K562 (cell line): ENCODE measurements at places on chromosomes 13 and 19.

GRCh38 chr19:18049385-18049784 lies 37.3 kb downstream of the IL12RB1 start:
- DNase-seq, result no peak

GRCh38 chr19:33520048-33520643 lies 1.4 kb downstream of the PEPD start:
- DNase-seq, result no peak

DNA sequence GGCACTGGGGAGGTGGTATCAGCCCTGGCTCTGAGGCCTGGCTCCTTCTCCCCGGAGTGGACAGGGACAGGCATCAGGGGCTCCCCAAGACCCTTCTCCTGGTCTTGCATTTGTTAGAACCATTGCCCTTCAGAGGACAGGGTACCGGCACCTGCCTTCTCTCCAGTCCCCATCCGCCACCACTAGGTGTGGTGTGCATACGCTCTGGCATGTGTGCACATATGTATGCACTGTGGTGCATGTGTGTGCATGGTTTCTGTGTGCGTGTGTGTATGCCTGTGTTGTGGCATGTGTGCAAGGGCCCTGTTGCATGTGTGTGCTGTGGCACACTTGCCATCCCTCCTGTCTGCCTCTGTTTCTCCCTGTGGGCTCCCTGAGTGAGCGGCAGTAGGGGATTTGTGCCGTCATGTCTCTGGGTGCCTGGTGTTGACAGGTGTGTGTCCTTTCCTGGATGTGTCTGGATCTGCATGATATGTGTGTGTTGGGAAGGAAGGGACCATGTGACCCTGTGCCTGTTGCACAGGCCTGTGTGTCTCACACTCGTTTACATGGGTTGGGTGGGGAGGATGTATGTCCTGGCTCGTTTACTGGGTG lies 9.3 kb downstream of the KCTD15 start:
- DNase-seq, result no peak

- DNase-seq, result no peak
Observed at GRCh38 chr19:44734357-44734756, 14.2 kb upstream of the BCL3 start.

DNA sequence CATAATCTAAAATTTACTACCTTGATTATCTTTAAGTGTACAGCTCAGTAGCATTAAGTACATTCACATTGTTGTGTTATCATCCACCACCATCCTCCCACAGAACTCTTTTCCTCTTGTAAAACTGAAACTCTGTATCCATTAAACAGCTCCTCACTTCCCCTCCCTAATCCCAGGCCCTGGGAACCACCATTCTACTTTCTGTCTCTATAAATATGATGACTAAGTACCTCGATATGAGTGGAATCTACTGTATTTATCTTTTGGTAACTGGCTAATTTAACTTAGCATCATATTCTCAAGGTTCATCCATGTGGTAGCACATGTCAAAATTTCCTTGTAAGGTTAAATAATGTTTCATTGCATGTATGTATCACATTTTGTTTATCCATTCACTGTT lies 49.0 kb upstream of the POMP start:
- no peak for DNase-seq

DNA sequence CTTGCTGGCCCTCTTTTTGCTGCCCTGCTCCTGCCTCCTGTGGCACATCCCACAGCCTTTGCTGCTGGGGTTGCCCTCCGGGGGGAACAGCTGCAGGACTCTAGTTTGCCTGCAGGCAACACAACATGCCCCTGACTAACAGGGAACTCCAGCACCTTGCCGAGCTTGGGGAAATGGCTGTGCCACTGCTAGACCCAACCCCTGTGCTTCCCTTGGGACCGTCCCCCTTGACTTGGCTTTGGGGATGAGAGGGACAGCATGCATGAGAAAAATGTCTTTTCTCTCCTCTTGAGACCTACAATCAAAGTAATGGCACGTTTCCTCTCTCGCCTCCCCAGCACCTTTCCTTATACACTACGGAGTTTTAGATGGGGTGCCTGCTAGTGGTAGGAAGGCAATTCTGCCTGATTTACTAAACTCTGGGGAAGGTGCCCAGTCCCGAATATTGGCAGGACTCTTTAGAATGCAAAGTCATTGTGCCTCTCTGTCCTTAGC lies 12.4 kb upstream of the VWA8 start:
- no peak for DNase-seq

DNA sequence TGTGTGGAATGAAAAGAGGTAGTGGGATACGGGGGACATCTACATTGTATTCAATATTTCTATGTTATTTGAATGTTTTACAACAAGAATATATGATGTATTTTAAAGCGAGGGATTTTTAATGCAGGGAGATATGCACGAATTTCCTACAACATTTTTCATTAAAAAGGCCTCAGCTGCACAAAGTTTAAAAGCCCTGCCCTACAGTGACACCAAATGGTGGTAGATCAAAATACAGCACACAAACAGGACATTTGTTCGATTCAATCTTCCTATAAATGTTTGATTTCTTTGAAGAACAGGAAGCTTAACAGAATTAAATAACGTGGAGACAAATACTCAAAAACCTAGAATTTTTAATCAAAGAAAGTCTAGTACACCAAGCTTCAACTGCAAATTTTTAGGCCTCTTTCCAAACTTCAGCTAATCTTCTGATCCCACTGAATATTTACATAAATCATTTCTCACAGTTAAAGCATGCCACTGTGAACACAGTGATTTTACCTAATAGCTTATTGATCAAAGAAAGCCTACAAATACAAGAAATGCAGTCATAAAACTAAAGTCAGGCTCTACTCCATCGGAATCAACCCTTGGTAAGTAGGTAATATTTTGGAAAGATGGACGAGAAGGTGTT lies 257.2 kb downstream of the DIAPH3 start:
- DNase-seq, result no peak

DNA sequence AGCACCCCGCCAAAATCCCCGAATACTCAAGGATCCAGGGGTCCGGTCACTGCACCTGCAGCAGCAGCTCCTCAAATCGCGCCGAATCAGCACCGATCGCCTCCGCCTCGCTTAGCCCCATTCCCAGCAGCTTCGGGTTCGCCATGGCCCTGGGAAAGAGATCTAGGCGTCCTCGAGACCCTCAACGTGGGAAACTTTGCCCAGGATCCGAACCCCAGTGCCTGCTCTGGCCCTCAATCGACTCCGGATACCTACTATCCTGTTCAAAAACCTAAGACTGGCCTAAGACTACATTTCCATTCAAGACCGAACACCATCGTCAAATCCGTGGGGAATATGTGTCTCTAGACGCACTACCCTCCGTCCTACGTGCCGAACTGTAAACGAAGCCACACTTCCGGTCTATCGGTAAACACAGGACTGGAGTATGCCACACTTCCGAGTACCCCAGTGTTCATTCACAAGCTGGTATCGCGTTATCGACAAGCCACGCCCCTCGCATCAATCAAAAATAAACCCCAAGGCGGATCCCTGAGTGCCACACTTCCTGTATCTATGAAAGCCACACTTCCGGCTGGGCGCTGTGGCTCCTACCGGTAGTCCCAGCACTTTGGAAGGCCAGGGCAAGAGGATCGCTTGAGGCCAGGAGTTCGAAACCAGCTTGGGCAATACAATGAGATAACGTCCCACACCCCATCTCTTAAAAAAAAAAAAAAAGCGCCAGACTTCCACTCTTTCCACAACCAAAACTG lies at the start of gene PIH1D1:
Gene PIH1D1, minus strand, starts transcription at position 385 of the 752 bp plus-strand sequence. Its CDS starts 240 bp downstream, at position 145.
- peak; percentile 78 for DNase-seq

GRCh38 chr19:35168196-35168595 lies 13.7 kb downstream of the FXYD5 start:
- no peak for DNase-seq

DNA sequence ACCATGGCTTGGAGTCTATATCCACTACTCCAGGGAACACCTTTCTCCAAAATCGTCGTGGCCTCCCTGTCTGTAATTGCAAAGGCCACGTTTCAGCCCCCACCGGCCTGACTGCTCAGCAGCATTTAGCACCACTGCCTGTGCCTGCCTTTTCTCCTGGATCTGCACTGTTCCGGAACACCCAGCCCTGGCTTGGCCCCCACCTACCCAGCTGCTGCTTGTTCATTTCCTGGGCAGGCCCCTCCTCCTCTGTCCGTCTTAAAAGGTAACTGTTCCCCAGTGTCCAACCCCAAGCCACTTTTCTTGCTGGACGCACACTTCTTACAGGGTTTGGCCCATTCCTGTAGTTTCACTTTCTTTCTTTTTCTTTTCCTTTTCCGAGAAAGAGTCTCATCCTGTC lies 8.5 kb upstream of the SYT5 start:
- no peak for DNase-seq

GRCh38 chr19:35986664-35987570 lies 8.1 kb upstream of the SDHAF1 start:
- peak; percentile 30 for DNase-seq

DNA sequence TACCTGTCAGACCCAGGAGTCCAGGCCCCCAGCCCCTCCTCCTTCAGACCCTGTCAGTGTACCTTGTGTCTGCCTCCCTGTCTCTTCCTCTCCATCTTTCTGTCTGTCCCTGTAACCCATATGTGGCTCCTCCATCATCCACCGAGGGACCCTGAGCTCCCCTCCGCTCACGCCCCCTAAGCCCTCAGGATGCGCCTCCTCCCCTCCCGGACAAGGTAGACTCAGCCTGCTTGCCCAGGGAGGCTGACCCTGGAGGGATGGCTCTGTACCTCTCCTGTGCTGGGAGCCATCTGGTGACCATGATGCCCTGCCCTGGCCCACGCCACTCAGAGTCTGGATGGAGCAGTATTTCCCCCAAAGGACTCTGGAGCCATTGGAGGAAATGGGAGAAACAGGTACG lies 1.0 kb upstream of the CAPN12 start:
- DNase-seq, result no peak

DNA sequence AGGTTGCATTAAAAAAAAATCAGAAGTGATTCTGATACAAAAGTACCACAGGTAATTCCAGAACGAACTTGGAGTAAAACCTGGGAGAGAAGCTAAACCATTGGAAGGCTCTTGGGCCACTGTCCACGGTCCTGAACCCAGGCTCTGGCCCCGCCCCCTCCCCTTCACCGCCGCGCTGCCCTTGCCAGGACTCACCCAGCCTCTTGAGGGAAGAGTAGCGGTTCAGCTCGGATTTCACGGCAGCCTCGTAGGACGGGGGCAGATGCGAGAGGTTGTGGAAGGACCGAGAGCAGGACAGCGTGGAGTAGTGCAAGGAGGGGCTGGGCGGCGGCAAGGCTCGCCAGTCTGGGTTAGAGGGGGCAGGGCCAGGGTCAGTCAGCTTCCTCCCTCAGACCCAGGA lies 5.7 kb downstream of the SHISA7 start:
- DNase-seq, result peak; percentile 83

DNA sequence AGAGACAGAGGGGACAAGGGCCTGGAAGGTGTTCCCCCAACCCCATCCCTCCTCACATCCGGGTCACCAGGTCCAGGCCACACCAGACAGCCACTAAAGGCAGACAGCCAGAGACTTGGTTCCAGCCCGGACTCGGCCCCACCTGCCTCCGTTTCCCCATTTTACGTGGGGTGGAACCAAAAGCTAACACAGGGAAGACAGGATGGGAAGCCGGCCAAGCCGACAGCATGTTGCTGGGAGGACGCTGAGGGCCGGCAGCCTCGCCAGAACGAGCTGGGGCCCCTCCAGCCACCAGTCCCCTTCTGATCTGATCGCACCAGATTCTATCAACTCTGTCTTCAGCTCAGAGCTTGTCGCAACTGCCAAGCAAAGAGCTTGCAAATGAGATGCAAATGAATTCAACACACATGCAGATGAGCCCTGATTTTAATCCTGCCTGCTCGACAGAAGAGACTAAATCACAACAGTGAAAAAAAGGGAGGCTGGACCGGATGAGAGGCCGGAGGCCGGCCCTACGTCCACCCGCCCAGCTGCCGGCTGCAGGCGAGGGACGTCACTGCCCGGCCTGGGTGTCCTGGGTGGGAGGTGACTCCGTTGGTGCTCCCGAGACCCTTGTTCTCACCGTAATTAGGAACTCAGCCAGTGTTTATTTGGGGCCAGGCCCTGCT lies 17.5 kb upstream of the SHC2 start:
- DNase-seq, result no peak

DNA sequence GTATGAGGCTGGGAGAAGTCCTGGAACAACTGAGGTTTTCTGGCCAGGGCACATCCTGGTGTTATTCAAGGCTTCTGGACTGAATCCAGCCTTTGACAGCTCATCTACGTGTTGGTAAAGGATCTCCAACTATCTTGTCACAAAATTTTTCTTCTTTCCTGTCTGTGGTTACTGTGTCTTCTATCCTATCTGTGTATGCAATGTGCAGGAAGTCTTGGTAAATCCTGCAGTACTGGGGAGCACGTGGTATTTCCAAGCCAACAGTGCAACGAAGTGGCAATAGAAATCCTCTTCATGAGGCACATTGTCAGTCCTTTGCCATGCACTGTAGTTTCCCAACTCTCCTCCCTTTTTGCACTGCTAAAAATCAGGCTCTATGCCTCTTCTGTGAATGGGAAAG lies 86.7 kb downstream of the ZNF100 start:
- DNase-seq, result no peak

DNA sequence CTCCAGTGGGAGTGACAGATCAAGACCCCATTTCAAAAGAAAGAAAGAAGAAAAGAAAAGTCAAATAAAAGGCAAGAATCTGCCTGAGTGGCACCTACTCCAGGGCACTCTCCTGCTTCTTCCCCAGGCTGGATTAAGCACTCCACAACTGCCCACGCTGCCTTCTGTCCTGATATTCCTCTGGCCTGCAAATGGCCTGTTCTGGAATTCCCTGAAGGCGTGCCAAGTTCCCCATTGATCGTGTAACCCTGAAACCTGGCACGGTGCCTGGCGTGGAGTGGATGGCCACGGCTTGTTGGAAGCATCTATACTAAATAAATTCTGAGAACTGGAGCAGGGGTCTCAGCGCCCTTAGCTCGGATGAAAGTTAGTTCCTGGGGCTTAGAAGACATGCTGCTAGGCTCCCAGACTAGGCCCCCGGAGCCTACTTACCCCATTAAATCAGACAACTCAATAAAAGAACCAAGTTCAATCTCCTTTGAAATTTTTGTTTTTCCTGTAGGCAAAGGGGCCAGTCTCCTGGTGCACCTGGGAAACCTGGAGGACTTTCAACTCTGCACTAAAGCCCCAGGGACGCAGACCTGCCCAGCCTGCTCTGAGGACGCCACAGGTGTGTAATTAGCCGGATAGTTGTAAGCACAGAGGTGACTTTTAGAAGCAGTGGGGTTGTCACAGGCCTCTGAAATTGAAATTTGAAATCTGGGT lies 21.9 kb downstream of the ANKRD27 start:
- no peak for DNase-seq

DNA sequence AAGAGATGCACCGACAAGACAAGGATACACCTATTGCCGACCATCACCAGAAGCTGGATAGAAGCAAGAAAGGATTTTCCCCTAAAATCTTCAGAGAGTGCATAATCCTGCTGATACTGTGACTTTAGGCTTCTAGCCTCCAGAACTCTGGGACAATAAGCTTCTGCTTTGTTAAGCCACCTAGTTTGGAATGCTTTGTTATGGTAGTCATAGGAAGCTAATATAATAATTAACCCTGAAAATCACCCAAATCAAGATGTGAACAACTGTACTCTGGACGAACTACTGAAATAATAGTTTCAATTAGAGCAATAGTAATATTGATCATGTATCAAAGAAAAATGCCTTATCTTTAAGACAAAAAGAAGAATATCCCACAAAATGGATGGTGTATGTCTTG lies 524.6 kb downstream of the EFNB2 start:
- no peak for DNase-seq

GRCh38 chr19:46232029-46232428 lies 2.5 kb downstream of the IGFL1 start:
- no peak for DNase-seq

- DNase-seq, result peak; percentile 80
Observed at GRCh38 chr19:18832306-18833140, 764 bp downstream of the UPF1 start.

- DNase-seq, result no peak
Observed at GRCh38 chr13:99124794-99125316, 75.8 kb upstream of the UBAC2 start.
